Chondrocyte (in vitro differentiated cells): ENCODE measurements at places on chromosomes 4 and X.

- DNase-seq: no peak
- H3K4me1 ChIP-seq: no peaks in the 10 kb centered on the region
- H3K27ac ChIP-seq: no peak overlapping the region
Measured at GRCh38 chrX:70423936-70424675, 992 bp downstream of the GDPD2 start.

- H3K36me3 ChIP-seq: peaks cover 3% of the 10 kb centered on the region
- DNase-seq: no peak
- peak overlapping the region; percentile 33 for H3K4me3 ChIP-seq
- peak overlapping the region; percentile 90 for H3K27ac ChIP-seq
- H3K4me1 ChIP-seq: peaks cover 84% of the 10 kb centered on the region
- H3K27me3 ChIP-seq: no peaks in the 10 kb centered on the region
Measured at GRCh38 chr4:168817370-168817769, 192.7 kb downstream of the CBR4 start.

GRCh38 chr4:189081826-189082225 is 858.8 kb upstream of the FRG1 start:
- no peaks in the 10 kb centered on the region for H3K27me3 ChIP-seq
- H3K4me1 ChIP-seq: peaks cover 6% of the 10 kb centered on the region
- H3K27ac ChIP-seq: no peak overlapping the region

- no peaks in the 10 kb centered on the region for H3K36me3 ChIP-seq
- H3K27ac ChIP-seq: no peak overlapping the region
- no peak overlapping the region for H3K4me3 ChIP-seq
- peaks cover 6% of the 10 kb centered on the region for H3K4me1 ChIP-seq
- H3K27me3 ChIP-seq: no peaks in the 10 kb centered on the region
- DNase-seq: no peak
Measured at GRCh38 chr4:53208753-53209152, 157.1 kb downstream of the SCFD2 start.
